WTC11 (cell line): ENCODE measurements at places on chromosomes 12 and 14.

- no peaks in the 10 kb centered on the region; the same call in none of the 2 replicates for H3K27me3 ChIP-seq
- DNase-seq = no peak
These were observed 14.2 kb upstream of the ANKRD9 start for GRCh38 chr14:102523569-102524450.

DNA sequence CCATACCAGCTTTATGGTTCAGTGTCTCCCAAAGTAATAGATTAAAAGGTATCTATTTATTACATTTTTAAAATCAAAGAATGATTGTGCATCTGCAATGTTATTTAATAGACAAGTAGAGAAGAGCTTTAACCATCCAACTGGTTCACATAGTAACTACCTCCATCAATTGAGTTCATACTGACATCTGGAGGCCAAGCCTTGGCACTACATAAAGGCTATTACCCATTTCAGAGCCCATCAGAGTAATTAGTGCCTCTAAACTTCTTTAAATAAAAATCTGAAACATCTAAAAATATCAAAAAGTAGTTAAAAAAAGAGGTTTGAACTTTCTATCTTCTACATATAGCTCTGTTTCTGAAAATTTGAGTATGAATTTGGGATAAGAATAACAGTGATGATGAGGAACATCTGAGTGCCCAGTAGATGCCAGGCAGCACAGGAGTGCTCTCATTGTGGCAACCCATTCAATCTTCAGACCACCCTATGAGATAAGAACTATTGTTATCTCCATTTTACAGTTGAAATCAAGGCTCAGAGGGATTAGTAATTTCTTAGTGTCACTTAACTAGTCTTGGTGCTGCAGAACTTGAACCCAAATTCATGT is 132.9 kb upstream of the DAAM1 start:
- no peak overlapping the region for H3K27ac ChIP-seq
- H3K27me3 ChIP-seq = no peaks in the 10 kb centered on the region; the same call in 1 of the 2 replicates
- no peaks in the 10 kb centered on the region for H3K4me1 ChIP-seq
- peaks cover 11% of the 10 kb centered on the region for H3K36me3 ChIP-seq

GRCh38 chr12:47438175-47438574 is 267.7 kb downstream of the RPAP3 start:
- H3K36me3 ChIP-seq = peaks cover 17% of the 10 kb centered on the region
- no peak for DNase-seq
- peaks cover 2% of the 10 kb centered on the region for H3K27me3 ChIP-seq
- no peaks in the 10 kb centered on the region for H3K4me1 ChIP-seq
- H3K4me3 ChIP-seq = no peak overlapping the region

- H3K36me3 ChIP-seq = no peaks in the 10 kb centered on the region
- peak; percentile 56 for DNase-seq
- no peak overlapping the region for H3K27ac ChIP-seq
- H3K27me3 ChIP-seq = peaks cover 21% of the 10 kb centered on the region
These were observed 482 bp downstream of the TMEM30B start for GRCh38 chr14:61280526-61281185.

GRCh38 chr12:95548056-95548538 is 3.2 kb downstream of the USP44 start:
- H3K27me3 ChIP-seq = no peaks in the 10 kb centered on the region
- H3K27ac ChIP-seq = peak overlapping the region; percentile 91
- peaks cover 48% of the 10 kb centered on the region for H3K4me1 ChIP-seq
- DNase-seq = peak; percentile 67

DNA sequence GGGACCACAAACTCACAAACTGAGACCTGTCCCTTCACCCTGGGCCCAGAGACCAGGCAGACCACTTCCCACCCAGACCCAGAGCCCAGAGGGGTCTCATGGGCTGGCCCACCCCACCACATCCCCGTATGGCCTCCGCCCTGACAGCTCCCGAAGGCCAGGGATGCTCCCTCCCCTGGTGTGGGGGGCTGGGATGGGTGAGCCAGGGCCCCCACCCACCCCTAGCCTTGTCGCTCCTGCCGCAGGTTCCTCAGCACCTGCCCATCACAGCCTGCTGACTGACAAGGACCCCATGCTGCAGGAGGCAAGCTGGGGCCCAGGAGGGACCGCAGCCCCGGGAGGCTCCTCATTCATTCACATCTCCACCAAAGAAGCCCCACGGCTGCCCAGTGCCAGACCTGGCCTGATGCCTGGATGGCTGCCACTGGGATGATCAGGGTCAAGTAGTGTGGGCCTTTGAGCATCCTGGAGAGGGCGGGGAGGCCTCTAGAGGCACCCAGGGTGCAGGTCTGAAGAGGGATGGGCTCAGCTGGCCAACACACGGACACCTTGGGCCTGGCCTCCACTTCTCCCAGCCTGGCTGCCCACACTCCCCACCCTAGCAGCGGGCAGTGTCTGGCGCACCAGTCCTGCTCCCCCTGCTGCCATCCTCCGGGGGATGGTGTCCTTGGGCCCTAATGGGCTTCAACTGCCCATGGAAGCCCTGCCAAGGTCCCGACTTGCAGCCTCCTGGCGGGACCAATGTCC is 24.7 kb upstream of the GPR132 start:
- H3K27me3 ChIP-seq = peaks cover 65% of the 10 kb centered on the region
- no peak for DNase-seq
- peaks cover 20% of the 10 kb centered on the region for H3K4me1 ChIP-seq
- no peaks in the 10 kb centered on the region for H3K36me3 ChIP-seq
- no peak overlapping the region for H3K4me3 ChIP-seq

DNA sequence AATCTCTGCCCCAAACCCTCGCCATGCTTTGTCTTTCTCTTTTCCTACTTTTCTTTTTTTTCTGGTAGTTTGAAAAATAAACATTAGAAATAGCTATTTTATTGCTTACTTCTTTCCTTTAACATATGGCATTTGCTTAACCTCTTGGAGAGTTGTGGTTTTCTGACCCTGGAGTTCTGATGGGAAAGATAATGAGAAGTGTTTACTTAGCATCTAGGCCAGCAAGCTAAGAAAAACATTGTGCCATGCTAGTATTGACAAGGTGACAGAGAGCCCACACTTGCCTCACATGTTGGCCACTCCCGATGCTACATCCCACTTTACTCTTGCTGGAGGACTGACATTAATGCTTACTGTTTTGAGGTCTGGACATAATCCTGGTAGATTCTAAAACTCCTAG is 886.2 kb downstream of the DIO2 start:
- H3K4me1 ChIP-seq = peaks cover 6% of the 10 kb centered on the region; the same call in 1 of the 2 replicates
- no peak overlapping the region for H3K4me3 ChIP-seq
- peaks cover 2% of the 10 kb centered on the region; the same call in 1 of the 2 replicates for H3K36me3 ChIP-seq
- peaks cover 6% of the 10 kb centered on the region for H3K27me3 ChIP-seq
- H3K27ac ChIP-seq = no peak overlapping the region
- DNase-seq = no peak

GRCh38 chr14:75450381-75451276 is 22.8 kb downstream of the JDP2 start:
- H3K27ac ChIP-seq = peak overlapping the region; percentile 93
- no peak overlapping the region for H3K4me3 ChIP-seq
- no peaks in the 10 kb centered on the region for H3K36me3 ChIP-seq
- peaks cover 47% of the 10 kb centered on the region for H3K4me1 ChIP-seq
- no peak for DNase-seq

DNA sequence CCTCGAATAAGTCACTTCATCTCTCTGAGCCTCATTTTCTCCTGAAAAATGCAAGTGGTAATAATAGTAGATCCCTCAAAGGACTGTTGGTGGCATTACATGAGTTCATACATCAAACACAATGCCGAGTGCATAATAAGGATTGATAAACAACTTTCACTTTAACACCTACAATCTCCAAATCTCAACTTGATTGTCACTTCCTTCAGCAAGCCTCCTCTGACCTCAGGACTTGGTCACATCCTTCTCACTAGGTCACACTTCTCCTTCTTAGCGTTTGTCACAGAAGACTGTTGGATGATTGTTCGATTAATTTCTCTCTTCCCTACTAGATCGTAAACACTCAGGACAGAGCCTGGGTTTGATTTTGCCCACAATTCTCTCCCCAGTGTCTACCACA is 7.9 kb upstream of the PRKAB1 start:
- no peak for DNase-seq
- H3K4me3 ChIP-seq = no peak overlapping the region
- no peaks in the 10 kb centered on the region for H3K36me3 ChIP-seq
- no peak overlapping the region for H3K27ac ChIP-seq

DNA sequence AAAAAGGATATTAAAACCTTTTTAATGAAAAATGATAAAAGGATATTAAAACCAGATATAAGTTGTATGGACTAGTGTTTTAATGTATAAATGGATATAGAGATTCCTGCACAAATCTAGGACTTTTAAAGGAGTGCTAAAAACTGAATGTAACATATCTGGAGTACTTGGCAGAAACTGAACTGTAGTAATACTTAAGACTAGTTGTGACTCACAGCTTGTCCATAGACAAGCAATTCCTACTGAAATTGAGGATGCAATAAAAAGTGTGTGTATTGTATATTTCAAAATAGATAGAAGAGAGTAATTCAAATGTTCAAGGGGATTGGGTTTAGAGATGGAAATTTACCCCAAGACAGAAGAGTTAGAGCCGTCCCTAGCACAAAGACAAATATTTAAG is 59.6 kb downstream of the FBXO33 start:
- no peak overlapping the region for H3K27ac ChIP-seq
- DNase-seq = no peak
- H3K27me3 ChIP-seq = no peaks in the 10 kb centered on the region
- peaks cover 27% of the 10 kb centered on the region for H3K4me1 ChIP-seq
- no peak overlapping the region for H3K4me3 ChIP-seq

DNA sequence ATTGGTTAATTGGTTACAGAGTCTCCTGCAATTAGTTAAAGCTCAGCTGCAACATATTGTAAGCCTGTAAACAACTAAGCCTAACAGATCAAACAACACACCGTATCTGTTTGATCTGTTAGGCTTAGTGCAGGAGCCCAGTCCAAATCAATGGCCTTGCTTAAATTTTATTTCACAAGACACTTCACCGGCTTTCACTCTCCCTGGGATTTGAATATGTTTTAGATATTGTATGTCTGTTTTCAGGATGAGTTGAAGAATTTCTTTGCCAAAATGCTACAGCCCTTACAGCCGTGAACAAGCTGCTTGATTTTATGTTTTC is 5.5 kb upstream of the RNASE1 start:
- H3K27me3 ChIP-seq = no peaks in the 10 kb centered on the region; the same call in 1 of the 2 replicates
- no peak overlapping the region for H3K4me3 ChIP-seq
- DNase-seq = no peak
- no peak overlapping the region for H3K27ac ChIP-seq
- peaks cover 34% of the 10 kb centered on the region for H3K4me1 ChIP-seq
- no peaks in the 10 kb centered on the region for H3K36me3 ChIP-seq

DNA sequence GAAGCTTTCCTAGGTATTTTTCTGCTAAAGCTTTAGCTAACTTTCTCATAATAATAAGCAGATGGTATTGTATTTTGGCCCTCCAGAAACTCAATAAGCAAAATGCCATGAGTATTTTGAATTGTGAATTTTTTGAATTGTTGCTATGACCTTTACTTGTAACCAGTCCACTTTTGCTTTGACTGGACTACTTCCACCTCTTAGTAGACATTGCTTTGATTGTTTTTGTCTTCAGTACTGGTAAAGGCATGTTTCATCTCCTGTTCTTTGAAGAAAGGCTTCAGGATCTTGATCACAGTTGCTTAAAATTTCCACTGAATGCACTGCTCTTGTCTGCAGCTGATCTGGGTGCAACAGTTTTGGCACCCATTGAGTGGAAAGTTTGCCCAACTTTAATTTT is 102.3 kb downstream of the TRMT5 start:
- H3K36me3 ChIP-seq = peaks cover 13% of the 10 kb centered on the region
- no peak overlapping the region for H3K4me3 ChIP-seq
- no peaks in the 10 kb centered on the region for H3K27me3 ChIP-seq
- H3K27ac ChIP-seq = no peak overlapping the region
- DNase-seq = no peak
- no peaks in the 10 kb centered on the region for H3K4me1 ChIP-seq

- DNase-seq = no peak
- H3K36me3 ChIP-seq = peaks cover 7% of the 10 kb centered on the region; the same call in 1 of the 2 replicates
- no peaks in the 10 kb centered on the region for H3K4me1 ChIP-seq
- H3K4me3 ChIP-seq = no peak overlapping the region
These were observed 28.9 kb downstream of the HRK start for GRCh38 chr12:116852303-116852702.

- peaks cover 14% of the 10 kb centered on the region for H3K36me3 ChIP-seq
- peaks cover 14% of the 10 kb centered on the region for H3K4me1 ChIP-seq
- no peak for DNase-seq
- H3K4me3 ChIP-seq = no peak overlapping the region
- no peaks in the 10 kb centered on the region for H3K27me3 ChIP-seq
- no peak overlapping the region for H3K27ac ChIP-seq
These were observed 94.7 kb downstream of the CHST11 start for GRCh38 chr12:104551313-104551931.

GRCh38 chr12:120230974-120231315 is 30.0 kb upstream of the RPLP0 start:
- no peaks in the 10 kb centered on the region; the same call in 1 of the 2 replicates for H3K27me3 ChIP-seq
- no peaks in the 10 kb centered on the region for H3K36me3 ChIP-seq
- DNase-seq = no peak
- peaks cover 94% of the 10 kb centered on the region for H3K4me1 ChIP-seq

GRCh38 chr12:131896080-131896810 is 1.8 kb downstream of the ULK1 start:
- H3K4me3 ChIP-seq = peak overlapping the region; percentile 71
- peak; percentile 87 for DNase-seq
- H3K27me3 ChIP-seq = no peaks in the 10 kb centered on the region
- peaks cover 8% of the 10 kb centered on the region; the same call in 1 of the 2 replicates for H3K4me1 ChIP-seq
- 0 out of 2 replicates have a peak overlapping the region, but pooled peaks have one; percentile 45 for H3K27ac ChIP-seq

- H3K27me3 ChIP-seq = no peaks in the 10 kb centered on the region
- H3K27ac ChIP-seq = no peak overlapping the region
- H3K4me3 ChIP-seq = no peak overlapping the region
- no peaks in the 10 kb centered on the region for H3K36me3 ChIP-seq
- DNase-seq = no peak
These were observed 3.1 kb upstream of the IGF1 start for GRCh38 chr12:102483466-102483865.

GRCh38 chr14:65723348-65723747 is 310.8 kb downstream of the FUT8 start:
- peaks cover 52% of the 10 kb centered on the region for H3K36me3 ChIP-seq
- no peak overlapping the region for H3K27ac ChIP-seq
- peaks cover 10% of the 10 kb centered on the region; the same call in 1 of the 2 replicates for H3K27me3 ChIP-seq
- DNase-seq = no peak
- H3K4me3 ChIP-seq = no peak overlapping the region
- no peaks in the 10 kb centered on the region for H3K4me1 ChIP-seq

GRCh38 chr12:44875417-44875953 is 630 bp downstream of the NELL2 start:
- H3K36me3 ChIP-seq = peaks cover 10% of the 10 kb centered on the region
- H3K4me3 ChIP-seq = peak overlapping the region; percentile 99
- peak overlapping the region; percentile 73 for H3K27ac ChIP-seq
- H3K4me1 ChIP-seq = peaks cover 20% of the 10 kb centered on the region
- peaks cover 14% of the 10 kb centered on the region; the same call in 1 of the 2 replicates for H3K27me3 ChIP-seq
